ENCODE measurements at places on chromosomes 6 and 20. TPM values are rescaled to one million over a fixed set of nuclear protein-coding genes. Genes with fewer than 3 reads are reported as not detected.

Gene DEFB116
- not detected for total RNA-seq

GRCh38 chr20:21397341-21398108 lies at the start of gene NKX2-4:
TSS of gene NKX2-4 (minus strand) at chr20:21397526. CDS start at chr20:21397399, 127 bp downstream.
- DNase-seq = no peak

- DNase-seq = peak; percentile 59
Measured at GRCh38 chr6:21664314-21665109, 71.0 kb downstream of the SOX4 start.

- no peak for DNase-seq
Measured at GRCh38 chr20:23586735-23587525, 18.6 kb upstream of the CST9L start.

DNA sequence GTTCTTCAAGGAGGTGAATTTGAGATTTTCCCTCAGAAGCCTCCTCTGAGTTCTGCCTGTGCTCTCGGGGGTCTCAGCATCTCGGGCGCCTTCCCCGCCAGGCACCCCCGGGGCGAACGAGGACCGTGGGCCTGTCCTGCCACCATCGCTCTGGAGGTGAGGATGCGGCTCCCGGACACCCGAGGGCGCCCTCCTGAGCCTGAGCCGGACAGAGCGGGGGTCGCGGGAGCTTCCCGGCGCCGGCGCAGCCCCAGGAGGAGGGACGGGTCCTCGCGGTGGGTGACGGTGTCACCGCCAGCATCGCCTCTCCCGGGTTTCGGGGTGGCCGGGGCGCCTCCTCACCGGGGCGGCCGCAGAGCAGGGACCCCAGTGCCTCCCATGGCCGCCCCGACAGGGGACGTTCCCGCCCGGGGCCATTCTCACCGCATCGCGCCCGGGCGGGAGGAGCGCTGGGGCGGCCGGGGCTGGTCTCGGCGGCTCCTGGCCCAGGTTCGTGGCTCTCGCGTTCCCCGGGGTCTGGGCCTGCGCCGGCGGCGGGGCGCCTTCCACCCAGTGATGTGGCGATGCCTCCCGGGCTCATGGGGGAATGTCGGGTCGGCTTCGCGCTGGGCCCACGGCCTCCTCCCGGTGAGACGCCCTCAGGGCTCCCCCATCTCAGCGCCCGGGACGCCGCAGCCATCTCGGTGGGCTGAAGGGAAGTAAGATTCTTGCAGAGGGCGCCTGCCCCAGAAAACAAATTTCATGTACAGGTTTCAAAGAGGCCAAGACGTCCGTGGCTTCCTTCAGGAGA lies 210.5 kb downstream of the ERMARD start:
- DNase-seq = peak; percentile 52

DNA sequence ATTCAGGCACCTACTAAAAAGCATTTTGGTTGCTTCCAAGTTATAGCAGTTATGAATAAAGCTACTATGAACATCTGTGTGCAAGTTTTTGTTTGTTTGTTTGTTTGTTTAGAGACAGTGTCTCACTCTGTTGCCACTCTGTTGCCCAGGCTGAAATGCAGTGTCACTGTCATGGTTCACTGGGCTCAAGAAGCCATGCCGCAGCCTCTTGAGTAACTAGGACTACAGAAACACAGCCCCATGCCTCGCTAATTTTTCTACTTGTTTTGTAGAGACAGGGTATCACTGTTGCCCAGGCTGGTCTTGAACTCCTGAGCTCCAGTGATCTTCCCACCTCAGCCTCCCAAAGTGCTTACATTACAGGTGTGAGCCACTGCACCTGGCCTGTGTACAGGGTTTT lies 795.9 kb downstream of the EPHA7 start:
- no peak for DNase-seq

GRCh38 chr6:36018339-36018738 lies 6.1 kb downstream of the SLC26A8 start:
- DNase-seq = no peak

GRCh38 chr6:8268156-8268555 lies 165.8 kb upstream of the EEF1E1 start:
- no peak for DNase-seq
